ENCODE measurements at places on chromosomes 16 and 17.

- no peak for DNase-seq
Observed at GRCh38 chr17:45771271-45771959, 12.7 kb upstream of the CRHR1 start.

GRCh38 chr16:82633964-82634600, 7.3 kb downstream of the CDH13 start:
- DNase-seq, result no peak

GRCh38 chr16:49533422-49533821, 159.8 kb downstream of the C16orf78 start:
- no peak for DNase-seq

DNA sequence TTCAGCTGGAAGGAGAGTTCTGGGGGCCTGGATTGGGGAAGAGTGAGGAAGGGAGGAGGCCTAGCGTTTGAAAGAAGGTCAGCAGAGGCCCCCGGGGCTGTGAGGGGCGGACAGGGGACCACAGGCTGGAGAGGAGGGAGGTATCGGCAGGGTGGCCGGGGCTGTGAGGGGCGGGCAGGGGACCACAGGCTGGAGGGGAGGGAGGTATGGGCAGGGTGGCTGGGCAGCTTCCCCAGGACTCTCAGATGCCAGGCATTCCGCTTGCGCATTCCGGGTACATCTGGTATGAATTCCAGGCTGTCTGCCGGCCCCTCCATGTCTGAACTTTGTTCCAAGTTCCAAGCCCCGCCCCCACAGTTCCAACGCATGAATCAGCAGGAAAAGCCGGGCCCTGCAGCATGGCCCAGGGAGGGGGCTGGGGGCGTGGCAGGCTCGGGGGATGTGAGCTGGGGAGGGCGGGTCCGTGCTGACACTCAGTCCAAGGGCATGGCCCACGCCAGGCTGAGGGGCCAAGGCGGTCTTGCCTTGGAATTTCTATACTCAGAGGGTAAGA, 4.3 kb upstream of the TLCD2 start:
- DNase-seq, result peak; percentile 39

- no peak for DNase-seq
Observed at GRCh38 chr16:57013902-57014301, 24.5 kb downstream of the NLRC5 start.
